NCI-H226 (cell line): ENCODE measurements at places on chromosomes 5 and 9.
A peak's percentile ranks its signal among the peaks of the same experiment; 100 is the strongest.

DNA sequence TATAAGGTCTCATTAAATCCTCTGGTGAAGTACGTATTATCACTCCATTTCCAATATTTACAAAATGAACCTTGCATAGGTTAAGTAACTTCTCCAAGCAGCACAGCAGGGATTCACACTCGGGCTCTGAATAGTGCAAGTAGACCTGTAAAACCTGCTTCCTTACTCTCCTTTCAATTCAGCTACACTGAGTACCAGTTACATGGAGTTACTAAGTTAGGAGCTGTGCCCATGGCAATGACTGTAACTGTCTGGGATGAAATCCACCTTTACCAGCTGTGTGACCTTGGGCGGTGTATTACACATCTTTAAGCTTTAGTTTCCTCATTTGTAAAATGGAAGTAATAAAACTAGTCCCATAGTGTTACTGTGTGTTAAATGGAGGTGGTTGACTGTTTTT lies 15.9 kb upstream of the MOB3B start:
- no peak for DNase-seq

GRCh38 chr5:113531481-113532159 lies 18.1 kb downstream of the YTHDC2 start:
- DNase-seq, result no peak

DNA sequence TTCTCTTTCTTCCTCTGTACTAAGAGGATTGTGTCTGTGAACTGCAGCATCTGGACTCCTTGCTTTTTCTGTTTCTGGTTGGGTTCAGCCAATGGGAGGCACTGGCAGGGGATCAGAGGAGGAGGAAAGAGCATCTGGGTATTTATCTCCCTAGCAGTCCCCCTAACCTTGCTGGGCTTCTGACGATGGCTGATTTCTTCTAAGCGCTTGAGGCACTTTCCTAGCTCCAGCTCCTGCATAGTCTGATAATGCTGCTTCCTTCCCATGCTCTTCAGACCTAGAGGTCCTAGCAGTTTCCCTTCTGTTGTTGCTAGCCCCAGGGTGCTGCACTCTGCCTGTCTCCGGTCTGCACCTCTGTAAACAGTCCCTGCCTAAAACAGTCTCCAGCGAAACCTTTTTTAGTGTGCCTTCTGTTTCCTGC lies 225.1 kb downstream of the PDZD2 start:
- DNase-seq, result no peak

- peak; percentile 41 for DNase-seq
Observed at GRCh38 chr5:154198611-154199230, 8.2 kb downstream of the GALNT10 start.

- DNase-seq, result no peak
Observed at GRCh38 chr5:53820802-53821171, 260.3 kb downstream of the NDUFS4 start.

GRCh38 chr5:107607196-107607595 lies 63.5 kb downstream of the EFNA5 start:
- no peak for DNase-seq

GRCh38 chr5:179223961-179224360 lies 121.3 kb downstream of the ADAMTS2 start:
- no peak for DNase-seq

DNA sequence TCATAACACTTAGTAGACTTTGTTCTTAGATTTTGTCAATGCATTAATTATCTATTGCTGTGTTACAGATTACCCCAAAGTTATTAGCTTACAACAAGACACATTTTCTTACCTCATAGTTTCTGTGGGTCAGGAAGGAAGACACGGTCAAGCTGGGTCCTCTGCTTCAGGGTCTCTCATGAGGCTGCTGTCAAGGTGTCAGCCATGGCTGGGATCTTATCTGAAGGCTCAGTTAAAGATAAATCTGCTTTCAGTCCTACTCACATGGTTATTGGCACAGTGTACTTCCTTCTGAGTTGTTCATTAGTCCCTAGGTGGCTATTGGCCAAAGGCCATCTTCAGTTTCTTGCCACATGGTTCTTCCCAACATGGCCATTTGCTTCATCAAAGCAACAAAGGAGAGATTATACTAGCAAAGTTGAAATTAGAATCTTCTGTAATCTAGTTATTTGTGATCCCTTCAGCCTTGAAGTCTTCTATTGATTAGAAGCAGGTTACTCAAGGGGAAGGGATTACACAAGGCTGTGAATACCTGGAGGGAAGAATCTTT lies 25.2 kb downstream of the TDRD7 start:
- DNase-seq, result no peak

DNA sequence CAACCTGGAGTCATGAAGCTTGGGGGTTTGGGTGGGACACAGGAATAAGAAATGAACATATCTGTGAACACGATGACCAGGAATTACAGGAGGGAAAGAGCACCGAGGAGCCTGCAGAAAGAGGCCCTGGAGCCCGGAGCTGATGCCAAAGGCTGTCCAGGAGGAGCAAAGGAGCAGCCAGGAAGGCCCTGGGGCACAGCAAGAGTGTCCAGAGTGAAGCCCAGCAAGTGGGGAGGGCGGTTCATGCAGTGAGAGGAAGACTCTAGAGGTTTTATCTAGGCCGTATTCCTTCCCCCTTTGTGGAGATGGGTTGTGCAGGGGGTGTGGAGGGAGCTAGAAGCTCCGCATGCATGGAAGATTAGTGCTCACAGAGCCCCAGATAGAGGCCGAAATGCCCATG lies 318.4 kb downstream of the GADD45G start:
- DNase-seq, result no peak

GRCh38 chr9:13721481-13722235 lies 442.2 kb upstream of the MPDZ start:
- peak; percentile 71 for DNase-seq

- DNase-seq, result peak; percentile 85
Observed at GRCh38 chr5:132294728-132295504, 722 bp downstream of the SLC22A4 start.

DNA sequence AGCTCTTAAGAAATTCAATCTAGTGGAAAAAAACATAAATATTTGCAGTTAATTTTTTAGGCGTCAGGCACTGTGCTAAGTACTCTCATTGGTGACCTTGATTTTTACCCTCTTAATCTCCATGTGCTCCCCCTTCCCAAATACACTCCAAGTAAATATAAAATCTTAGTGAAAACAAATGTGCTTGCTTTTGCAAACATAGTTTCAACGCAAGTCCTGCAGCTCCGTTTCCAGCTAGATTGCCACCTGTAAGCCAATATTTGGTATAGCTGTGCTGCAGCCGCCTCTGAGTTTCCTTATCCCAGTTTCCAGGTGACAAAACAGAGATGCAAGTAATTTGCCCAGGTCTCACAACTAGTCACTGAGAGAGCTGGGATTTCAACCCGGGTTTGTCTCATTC lies 1.9 kb upstream of the MTMR12 start:
- DNase-seq, result no peak

DNA sequence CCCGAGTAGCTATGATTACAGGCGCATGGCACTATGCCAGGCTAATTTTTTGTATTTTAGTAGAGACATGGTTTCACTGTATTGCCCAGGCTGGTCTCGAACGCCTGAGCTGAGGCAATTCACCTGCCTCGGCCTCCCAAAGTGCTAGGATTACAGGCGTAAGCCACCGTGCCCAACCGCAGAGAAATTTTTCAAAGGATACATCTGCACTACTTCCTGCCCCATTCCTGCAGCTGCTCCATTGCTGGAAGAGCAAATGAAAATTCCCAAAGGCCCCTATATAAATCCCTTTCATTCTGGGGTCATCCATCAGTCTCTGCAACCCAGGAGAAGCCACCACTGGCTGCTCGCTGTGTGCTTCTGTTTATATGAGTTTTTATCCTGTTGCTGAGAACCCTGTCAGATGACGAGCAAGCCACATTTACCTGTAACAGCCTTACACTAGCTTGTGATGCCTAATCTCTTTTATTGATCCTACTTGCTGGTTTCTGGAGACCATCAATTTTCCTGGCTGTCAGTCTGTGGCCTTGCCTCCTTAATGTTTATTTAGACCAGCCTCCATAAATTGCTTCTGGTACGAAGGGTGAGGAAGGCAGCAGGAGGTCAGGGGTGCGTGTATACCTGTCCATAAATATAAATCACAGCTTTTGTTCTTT lies 925.3 kb downstream of the TLE4 start:
- no peak for DNase-seq

DNA sequence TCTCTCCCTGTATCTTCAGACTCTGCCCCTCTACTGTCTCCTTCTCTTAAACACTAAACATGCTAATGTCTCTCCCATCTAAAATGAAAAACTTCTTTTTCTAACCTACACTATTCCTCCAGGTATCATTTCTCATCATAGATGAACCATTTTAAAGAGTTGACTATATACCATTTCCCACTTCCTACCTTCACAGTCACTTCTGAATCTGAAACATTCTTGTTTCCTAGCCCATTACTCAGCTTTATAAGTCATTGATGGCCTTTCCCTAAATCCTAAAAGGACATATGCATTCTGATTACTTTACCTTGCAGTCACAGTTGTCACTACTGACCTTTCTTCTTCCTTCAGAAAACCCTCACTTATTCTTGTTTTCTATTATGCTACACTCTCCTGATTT lies 118.2 kb downstream of the SSBP2 start:
- DNase-seq, result no peak

DNA sequence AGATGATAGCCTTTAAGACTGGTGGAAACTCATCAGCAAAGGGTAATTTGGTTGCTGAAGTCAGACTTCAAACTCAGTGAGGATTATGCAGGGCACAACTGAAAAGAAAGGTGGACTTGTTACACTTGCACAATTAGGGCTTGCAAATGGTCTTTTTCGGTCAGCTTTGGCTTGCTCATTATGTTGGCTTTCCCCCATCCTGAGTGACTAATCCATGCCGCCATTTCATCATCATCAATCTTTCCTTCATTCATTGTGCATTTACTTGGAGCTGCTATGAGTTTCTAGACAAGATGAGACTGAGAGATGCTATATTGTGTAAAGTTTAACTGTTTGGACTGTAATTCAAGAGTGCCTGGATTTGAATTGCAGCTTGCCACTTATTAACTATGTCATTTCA lies 134.8 kb upstream of the PPP1R2B start:
- no peak for DNase-seq

GRCh38 chr5:133839721-133840120 lies 128.7 kb downstream of the C5orf15 start:
- no peak for DNase-seq

- no peak for DNase-seq
Observed at GRCh38 chr9:6907772-6908381, 150.1 kb downstream of the KDM4C start.

GRCh38 chr9:77457916-77458592 lies 190.1 kb downstream of the GNA14 start:
- DNase-seq, result peak; percentile 36

DNA sequence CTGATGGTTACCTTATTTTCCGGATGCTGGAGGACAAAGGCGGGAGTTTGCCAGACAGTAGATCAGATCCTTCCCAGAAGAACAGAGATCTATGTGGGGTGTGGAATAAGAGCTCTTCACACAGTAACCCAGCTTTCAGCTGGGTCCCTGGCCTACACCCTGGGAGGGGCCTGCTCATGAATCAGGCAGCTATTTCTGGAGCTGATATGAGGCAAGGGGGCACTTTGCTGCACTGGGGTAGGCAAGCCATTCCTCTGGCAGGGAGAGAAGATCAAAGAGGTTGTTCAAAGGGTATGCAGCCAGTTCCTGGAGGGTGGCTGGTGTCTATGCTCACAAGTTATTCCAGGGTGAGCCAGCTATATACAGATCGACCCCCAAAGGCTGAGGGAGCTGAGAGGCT lies 48.6 kb downstream of the CYSTM1 start:
- no peak for DNase-seq

- no peak for DNase-seq
Observed at GRCh38 chr9:137876781-137877386, 698 bp upstream of the CACNA1B start.
